ENCODE measurements at places on chromosomes 13 and 19. TPM values are rescaled to one million over a fixed set of nuclear protein-coding genes. Genes with fewer than 3 reads are reported as not detected.

DNA sequence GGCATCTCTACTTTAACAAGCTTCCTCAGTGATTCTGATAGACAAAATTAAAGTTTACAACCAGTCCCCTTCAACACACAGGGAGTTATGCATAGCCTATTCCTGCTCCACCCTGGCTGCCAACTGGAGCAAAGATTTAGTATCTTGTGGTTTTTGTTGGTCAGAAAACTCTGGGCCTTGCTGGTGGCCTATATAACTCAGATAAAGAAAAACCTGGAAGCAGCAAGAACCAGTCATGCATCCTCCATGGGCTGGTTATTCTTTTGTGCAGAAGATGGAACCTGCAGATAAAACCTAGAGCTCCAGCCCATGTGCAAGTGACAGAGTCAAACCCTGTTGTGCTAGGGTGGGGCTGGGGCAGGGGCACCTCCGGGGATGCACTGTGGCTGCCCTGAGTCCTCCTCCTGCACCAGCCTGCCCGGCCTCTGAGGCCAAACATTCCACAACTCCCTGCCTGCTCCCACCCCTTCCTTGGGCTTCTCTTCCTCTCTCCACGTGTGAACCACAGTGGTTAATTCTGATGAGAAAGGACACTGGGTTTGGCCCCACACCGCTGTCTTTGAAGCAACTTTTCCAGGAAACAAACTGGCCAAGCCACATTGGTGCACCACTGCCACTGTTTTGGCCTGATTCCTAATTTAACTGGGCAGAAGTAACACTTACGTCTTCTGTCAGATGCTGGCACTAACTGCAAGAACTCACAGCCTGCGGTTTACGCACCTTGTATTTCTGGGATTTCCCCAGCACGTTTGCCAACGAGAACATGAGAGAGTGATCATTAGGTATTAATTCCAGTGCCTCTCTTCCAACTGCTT, 23.3 kb upstream of the GGACT start:
- DNase-seq = peak; percentile 50

ZMYM5 gene
- total RNA-seq = 11.9 TPM

DNA sequence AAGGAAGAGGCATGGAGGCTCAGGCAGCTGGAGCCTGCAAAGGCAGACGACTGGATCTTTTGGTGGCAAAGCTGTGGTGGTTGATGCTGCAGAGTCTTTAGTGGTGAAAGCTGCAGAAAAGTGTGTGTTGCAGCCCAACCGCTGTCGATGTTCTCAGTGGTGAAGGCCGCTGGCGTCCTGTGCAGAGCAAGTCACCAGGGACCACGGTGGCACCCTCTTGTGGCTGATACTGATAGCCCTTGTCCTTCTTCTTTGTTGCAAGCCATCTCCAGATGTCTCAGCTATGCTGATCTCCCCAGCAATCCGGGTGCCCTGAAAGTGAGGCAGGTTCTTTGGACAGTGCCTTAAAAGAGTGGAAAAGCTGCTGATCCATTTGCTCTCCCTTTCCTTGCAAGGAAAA, 610.9 kb upstream of the PCDH9 start:
- DNase-seq = no peak

DNA sequence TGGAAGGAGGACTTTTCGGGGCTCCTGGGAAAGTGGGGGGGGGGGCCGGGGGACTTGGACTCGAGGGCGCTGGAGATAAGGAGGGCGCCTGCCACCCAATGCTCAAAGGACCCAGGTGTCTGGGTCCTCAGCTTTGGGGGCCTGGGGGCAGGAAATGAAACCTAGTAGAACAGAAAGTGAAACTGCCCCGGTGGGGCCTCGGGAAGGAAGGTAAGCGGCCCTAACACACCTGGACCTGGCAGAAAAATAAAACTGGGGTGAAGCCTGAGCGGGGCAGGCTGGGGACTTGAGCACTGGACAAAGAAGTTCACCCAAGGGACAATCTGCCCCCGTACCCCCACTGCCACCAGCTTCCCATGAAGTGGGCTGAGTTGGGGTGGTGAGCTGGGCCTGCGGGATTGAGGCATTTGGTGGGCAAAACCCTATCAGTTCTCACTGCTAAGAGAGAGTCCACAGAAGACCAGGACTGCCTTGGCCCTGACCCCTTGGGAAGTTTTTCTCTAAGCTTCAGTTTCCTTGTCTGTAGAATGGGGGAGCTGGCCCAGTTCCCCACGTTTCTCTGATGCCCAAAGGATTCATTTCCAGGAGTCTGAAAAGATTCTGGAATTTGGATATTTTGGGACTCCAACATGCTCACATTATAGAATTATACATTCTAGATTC, 2.3 kb downstream of the PRKD2 start:
- DNase-seq = no peak

DNA sequence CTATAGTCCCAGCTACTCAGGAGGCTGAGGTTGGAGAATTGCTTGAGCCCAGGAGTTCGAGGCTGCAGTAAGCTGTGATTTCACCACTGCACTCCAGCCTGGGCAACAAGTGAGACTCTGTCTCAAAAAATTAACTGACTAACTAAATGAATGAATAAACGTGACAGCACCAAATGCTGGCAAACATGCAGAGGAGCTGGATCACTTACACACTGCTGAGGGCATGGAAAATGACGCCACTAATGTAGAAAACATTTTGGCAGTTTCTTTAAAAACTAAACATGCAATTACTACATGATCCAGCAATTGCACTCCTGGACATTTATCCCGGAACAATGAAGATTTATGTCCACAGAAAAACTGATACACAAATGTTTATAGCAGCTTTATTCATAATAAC, 31.3 kb upstream of the GTF3A start:
- no peak for DNase-seq

DNA sequence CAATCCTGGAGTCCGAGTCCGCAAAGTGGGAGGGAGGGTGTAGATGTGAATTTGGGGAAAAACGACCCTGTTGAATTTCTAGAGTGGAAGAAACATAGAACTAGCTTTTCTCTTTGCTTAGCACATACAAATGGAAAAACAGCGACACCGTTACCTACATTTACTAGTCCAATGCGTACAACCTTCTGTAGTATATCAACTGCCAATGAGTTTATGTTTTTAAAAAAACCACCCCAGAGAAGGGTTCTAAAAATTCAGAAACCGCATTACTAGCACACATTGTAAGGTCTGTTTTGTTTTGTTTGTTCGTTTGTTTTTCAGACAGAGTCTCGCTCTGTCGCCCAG, 332 bp upstream of the SUPT20H start:
- no peak for DNase-seq

DNA sequence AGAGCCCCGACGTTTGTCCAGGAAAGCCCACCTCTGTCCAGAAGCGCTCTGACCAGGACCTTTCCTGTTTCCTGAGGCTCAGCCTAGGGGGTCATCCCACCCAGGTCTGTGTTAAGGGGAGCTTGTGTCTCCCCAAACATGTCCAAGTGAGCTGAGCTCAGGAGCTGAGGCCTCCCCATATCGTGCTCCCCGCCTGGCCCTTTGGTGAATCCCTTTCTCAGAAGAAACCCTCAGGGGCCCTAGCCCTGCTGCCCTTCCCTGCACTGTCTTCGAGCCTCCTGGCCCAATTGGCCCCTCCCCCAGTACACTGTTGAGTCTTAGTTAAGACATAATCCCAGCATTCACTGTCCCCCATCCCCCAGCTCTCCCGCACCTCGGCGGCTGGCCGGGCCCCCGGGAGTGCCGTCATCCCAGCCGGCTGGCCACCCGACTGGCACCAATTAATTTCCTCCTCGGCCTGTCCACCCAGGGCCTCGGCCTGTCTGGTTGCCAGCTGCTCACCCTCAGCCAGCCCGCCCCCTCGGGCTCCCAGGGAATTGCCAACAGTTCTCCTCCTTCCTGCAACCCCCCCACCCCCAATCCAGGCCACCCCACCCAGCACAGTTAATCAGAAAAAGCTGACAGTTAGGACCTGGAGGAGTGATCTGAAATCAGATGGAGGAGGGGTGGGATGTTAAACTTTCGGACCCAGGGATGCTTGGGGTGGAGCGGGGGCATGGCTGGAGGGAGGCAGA, 13.6 kb downstream of the IER2 start:
- no peak for DNase-seq
